ENCODE measurements at places on chromosomes 7 and 10.
A peak's percentile ranks its signal among the peaks of the same experiment; 100 is the strongest.

GRCh38 chr10:102982296-102982695 is 64.2 kb downstream of the CNNM2 start:
- DNase-seq = no peak

GRCh38 chr7:76997381-76998284 is 34.5 kb downstream of the SPDYE17 start:
- DNase-seq = no peak

DNA sequence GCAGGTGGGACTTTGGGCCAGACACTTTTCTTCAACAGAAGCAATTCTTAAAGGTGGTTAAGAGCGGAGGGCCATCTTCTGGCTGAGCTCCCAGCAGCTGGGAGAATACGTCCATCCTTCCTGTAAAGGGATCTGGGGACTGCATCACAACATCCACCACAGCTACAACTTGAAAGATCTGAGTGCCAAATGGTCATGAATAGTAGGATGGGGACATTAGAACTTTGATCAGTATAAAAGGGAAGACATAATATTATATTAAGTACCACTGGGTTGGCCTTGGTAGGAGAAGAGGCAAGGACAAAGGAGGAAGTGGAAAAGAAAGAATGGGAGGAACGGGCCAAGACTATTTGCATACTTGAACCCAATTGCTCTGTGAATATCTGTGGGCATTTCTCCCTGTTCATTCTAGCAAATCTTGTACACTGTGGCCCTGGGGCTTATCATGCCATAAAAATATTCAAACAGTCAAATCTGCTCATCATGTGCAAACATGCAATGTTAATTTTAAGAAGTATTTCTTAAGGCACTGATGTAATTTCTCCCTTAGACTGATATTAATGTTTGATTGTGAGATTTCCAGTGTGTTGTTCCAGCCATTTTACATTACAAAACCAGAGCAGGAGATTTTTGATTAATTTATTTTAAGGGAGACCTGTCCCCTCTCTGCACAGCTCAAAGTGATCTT is 65.5 kb upstream of the CREB5 start:
- no peak for DNase-seq

- peak; percentile 56 for DNase-seq
Observed at GRCh38 chr10:114694752-114695151, 36.7 kb upstream of the ABLIM1 start.

DNA sequence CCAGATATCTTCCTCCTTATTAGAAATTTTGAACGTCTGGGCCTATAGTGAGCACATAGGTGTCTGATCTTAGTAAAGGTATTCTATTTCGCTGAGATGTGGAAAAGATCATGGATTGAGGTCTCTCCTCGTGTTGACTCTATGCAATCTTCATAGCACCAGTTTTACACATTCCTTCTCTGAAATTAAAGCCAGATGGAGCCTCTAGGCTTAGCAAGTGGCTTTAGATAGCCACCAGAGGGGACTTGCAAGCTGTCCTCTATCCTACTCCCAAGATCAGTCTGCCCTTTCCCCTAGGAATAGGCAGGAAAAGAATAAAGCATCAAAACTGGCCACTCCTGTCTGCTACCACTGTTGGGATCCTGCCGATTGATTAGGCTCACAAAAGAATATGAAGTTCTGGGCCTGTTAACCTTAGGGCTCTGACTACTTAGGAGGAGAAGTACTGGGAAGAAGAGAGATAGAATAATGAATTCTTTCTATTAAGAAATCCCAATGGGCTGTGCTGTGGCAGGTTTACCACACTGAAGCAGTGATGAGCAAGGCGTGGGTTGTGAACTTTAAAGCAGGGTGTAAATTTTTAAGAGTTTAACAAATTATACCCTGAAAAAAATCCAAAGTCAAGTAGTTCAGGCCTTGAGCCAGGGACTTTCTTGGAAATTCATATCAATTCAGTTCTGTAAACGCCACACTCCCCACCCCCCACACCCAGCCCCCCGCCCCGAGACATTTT is 2.2 kb upstream of the STRIP2 start:
- DNase-seq = no peak

DNA sequence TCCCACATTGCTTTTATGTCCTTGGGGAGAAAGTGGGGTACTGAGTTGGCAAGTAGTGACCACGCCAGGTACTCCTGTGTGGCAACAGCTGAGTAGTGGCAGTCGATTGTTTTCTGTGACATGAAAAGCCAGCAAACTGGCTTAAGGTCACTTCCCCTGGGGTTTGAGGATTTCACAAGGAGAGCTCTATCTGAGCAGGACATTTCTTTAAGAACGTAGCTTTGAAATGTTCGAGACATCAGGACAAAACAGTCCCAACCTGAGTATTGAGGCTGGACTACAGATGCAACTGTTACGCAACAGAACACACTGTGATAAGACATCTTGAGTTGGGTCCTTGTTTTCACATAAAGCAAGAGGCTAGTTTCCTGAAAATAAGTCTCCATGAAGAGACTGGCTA is 146.7 kb upstream of the KLF14 start:
- no peak for DNase-seq

DNA sequence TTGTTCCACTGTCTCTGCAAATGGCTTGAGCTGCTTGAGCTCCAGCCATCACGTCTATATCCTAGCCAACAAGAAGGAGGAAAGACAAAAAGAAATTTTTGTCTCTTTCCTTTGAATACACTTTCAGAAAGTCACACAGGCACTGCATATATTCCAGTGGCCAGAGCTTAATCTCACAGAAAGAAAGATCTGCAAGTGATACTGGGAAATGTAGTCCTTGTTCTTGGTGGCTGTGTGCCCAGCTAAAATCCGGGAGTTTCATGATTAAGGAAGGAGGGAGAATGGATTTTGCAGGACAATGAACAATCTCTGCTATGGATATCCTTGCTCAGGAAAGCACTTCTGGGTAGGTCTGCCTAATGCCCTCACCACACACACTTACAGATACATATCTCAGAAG is 19.5 kb upstream of the DLG5 start:
- DNase-seq = no peak

Measured in neural crest cell (in vitro differentiated cells).